NCI-H2107 (cell line): ENCODE measurements at places on chromosomes 11 and 22.

DNA sequence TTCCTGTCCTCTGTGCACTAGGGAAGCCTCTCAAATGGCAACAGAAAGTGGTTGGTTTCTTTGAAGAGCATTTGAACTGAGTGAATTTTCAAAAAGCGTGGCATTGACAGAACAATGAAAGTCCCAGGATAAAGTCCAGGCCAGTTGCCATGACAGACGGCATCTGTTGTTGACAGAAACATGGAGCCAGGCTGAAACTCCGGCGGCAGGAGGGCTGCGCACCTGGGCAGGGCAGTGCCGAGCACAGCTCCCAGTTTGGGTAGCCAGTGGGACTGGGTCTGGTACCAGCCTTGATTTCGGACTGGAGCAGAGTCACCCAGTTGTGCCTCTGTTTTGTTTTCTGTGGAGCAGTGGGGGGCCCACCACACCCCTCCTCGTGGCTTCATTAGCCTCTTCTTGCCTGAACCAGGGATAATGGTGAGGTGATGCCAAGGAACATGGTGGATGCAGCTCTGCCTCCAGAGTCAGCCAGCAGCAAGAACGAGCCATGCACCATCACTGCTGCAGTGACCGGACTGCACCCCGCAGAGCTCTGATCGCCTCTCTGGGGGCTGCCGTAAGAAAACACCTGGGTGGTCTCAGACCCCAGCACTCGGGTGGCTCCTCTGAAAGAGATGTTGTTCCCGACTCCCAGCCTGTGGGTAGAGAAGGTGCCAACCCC lies 9.8 kb upstream of the SEPTIN5 start:
- DNase-seq = no peak

DNA sequence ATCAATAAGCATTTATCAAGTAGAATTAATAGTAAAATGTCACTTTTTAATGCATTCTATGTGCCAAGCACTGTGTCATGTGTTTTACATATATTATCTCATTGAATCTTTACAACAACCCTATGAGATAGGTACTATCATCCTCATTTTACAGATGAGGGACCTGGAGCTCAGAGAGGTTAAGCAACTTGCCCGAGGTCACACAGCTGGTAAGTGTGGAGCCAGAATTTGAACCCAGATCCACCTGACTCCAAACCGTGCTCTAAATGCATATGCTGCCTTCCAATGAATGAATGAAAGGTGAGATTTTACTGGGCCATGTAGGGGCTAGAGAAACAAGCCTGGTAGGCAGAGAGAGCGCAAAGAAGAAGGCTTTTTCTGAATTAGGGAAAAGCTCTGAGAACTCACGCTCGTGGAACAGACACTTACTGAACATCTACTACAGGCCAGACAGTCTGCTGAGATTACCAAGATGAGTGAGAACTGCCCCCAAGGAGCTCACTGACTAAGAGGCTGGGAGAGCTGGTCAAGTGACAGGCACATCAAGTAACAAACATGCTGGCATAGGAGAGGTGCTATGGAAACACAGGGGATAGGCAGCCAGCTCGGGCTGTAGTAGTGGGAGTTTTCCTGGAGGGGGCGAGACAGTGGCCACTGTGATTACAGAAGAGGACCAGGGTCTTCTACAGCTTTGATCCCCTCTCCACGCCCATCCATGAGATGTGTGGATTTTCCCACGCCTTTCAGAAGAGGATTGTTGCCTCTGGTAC lies 4.4 kb downstream of the ABCG4 start:
- no peak for DNase-seq

GRCh38 chr11:119489087-119489486 lies 66.1 kb upstream of the THY1 start:
- DNase-seq = no peak

- no peak for DNase-seq
These were observed 40.8 kb downstream of the TBC1D22A start for GRCh38 chr22:46803031-46803880.

GRCh38 chr22:32868946-32869345 lies 67.4 kb downstream of the TIMP3 start:
- DNase-seq = no peak

GRCh38 chr22:27795053-27795452 lies 6.5 kb downstream of the MN1 start:
- no peak for DNase-seq

DNA sequence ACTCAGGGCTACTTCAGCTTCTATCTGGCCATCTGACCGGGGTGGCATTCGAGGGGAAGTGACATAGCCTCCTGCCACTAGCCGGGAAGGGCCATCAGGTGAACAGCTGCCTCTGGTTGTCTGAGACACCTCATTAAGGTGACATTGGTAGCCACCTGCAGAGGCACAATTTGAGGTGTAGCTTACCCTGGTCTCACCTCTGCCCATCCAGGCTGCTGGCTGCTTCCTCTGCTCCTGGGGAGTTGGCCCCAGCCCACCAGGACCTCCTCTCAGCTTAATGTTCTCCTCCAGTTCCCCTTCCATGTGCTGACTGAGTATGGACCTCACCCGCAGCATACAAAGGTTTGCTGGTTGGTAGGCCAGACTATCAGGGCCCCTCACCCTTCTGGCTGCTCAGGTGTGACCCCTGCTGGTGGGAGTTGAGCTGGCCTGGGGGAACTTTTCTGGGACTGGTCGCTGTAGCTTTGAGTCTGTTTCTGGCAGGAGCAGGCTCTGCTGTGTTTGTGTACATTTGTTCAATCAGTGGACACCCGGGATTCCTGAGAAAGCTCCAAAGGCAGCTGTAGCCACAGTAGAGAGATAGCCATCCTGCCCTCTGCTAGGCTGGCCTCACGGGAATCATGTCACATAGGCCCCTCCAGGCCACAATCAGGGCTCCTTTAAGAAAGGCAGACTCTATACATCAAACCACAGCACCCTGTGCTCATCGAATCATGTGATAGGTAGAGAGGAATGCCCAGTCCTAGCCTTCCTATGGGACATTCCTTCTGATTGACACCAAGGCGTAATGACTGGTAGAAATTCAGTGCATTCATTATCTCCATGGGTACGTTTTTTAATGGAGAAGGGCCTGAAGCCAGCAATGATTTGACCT lies 295.1 kb upstream of the PLET1 start:
- DNase-seq = no peak

DNA sequence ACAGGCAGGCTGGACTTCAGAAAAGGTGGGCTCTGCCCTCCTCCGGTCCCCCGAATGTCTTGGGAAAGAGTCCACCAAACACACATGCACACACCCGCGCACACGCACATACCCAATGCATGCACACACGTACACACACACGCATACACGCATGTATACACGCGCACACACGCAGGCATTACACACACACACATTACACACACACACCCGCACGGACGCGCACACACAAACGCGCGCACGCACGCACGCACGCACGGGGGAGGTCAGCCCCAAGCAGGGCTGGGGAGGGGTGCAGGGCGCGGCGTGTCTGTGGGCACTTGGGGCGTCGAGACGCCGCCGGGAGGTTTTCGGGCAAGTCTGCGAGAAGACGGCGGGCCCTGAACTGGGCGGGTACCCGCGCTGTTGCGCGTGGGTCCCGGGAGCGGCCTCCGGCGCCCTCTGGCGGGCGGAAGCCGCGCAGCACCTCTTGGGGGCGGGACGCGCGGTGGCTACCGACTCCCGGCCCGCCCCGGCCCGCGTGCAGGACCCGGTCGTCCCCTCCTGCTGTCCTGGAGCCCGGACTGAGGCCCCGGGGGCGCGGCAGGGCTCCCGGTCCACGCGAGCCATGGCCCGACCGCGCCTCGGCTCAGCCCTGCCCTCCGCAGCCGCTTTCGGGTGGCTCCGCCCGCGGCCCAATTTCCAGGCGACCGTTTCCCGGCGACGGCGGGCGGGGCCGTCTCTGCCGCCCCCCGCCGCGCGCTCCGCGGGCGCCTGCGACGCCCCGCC lies 3.6 kb downstream of the SEPTIN5 start:
- DNase-seq = no peak
